Calu3 (cell line): ENCODE measurements at places on chromosomes 3 and 15. TPM values are rescaled to one million over a fixed set of nuclear protein-coding genes. Genes with fewer than 3 reads are reported as not detected.

GRCh38 chr3:4575381-4575780 lies 82.2 kb downstream of the ITPR1 start:
- H3K4me3 ChIP-seq, result no peak overlapping the region
- H3K27ac ChIP-seq, result no peak overlapping the region
- no peaks in the 10 kb centered on the region for H3K27me3 ChIP-seq
- H3K4me1 ChIP-seq, result no peaks in the 10 kb centered on the region
- DNase-seq, result no peak
- no peaks in the 10 kb centered on the region for H3K36me3 ChIP-seq

- H3K27me3 ChIP-seq, result no peaks in the 10 kb centered on the region
- no peak for DNase-seq
- H3K27ac ChIP-seq, result no peak overlapping the region
- H3K4me3 ChIP-seq, result no peak overlapping the region
Observed at GRCh38 chr3:121722411-121722810, 27.1 kb downstream of the GOLGB1 start.

- H3K27me3 ChIP-seq, result peaks cover 85% of the 10 kb centered on the region
- H3K4me3 ChIP-seq, result no peak overlapping the region
- no peak overlapping the region for H3K27ac ChIP-seq
Observed at GRCh38 chr15:77012868-77013267, 17.9 kb downstream of the PSTPIP1 start.

ABHD6 gene
- 4.9 and 5.7 TPM in 2 replicates for total RNA-seq

DNA sequence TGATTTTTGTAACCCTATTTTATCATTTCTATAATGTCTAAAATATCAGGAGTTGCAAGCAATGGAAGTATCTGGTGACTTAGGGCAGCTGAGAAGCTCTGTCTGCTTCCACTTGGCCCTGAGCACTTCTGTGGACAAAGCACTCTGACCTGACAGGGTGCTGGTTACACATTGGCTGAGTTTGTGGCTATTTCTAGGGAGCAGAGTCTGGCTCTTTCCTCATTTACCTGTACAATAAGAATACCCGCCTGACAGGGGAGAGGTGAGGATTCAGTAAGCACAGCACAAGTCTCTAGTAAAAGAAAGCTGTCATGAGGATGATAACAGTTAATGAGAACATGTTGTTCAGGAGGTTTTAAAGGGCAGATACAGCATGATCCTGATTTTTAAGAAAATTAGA lies 33.3 kb upstream of the SPESP1 start:
- DNase-seq, result no peak
- no peak overlapping the region for H3K4me3 ChIP-seq
- H3K27ac ChIP-seq, result no peak overlapping the region
- peaks cover 9% of the 10 kb centered on the region for H3K4me1 ChIP-seq
- peaks cover 32% of the 10 kb centered on the region for H3K27me3 ChIP-seq

KLHDC8B gene
- 5.4 and 7.1 TPM in 2 replicates for total RNA-seq

MGLL gene
- 42.4 and 55.2 TPM in 2 replicates for total RNA-seq

FEZF2 gene
- total RNA-seq, result not detected in 2 replicates

CPOX gene
- total RNA-seq, result 16.8 and 19.9 TPM in 2 replicates

GRCh38 chr3:54891540-54891897 lies 36.3 kb downstream of the LRTM1 start:
- peak; percentile 64 for DNase-seq
- no peaks in the 10 kb centered on the region for H3K4me1 ChIP-seq
- no peak overlapping the region for H3K4me3 ChIP-seq
- no peak overlapping the region for H3K27ac ChIP-seq

DNA sequence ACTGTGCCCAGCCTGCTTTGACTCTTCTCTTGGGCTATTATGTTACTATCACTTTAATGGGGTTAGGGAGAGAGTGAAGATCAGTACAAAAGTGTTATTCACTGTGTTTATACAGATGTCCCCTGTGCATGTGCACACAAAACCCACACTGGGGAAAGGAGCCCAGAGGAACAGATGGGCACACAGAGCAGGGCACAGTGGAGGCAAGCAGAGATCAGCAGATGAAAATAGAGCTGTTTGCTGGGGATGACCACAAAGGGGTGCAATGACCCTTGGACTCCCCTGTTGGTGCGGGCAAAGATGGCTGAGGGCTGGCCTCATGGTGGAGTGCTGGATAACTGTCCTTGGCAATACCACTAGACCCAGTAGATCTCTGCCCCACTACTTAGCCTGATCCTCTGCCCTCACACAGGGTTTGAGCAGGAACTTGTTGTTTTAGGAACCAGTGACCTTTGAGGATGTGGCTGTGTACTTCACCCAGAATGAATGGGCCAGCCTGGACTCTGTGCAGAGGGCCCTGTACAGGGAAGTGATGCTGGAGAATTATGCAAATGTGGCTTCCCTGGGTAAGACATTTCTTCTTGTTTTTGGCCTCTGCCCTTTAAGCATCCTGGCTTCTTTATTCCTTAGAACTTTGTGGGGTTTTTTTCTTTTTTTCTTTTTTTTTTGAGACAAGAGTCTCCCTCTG lies 5.3 kb downstream of the ZNF620 start:
- no peak for DNase-seq
- peaks cover 9% of the 10 kb centered on the region for H3K36me3 ChIP-seq
- H3K4me1 ChIP-seq, result no peaks in the 10 kb centered on the region
- no peaks in the 10 kb centered on the region for H3K27me3 ChIP-seq
- no peak overlapping the region for H3K4me3 ChIP-seq
- H3K27ac ChIP-seq, result no peak overlapping the region

DNA sequence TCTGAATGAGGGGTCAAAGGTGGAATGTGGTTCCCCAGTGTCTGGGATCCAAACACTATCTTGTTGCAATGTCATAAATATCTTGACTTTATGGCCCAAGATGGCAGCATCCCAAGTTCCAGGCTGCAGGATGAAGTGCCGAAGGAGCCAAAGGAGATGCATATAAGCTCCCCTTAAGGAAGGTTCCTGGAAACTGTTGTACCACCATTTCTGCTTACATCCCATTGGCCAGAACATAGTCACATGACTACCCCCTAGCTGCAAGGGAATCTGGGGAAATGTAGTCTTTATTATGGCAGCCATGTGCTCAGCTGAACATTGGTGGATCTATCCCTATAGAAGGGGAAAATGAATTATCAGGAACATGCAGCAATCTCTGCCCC lies 54.3 kb downstream of the BDH1 start:
- no peak for DNase-seq
- H3K27me3 ChIP-seq, result no peaks in the 10 kb centered on the region
- H3K27ac ChIP-seq, result no peak overlapping the region
- no peak overlapping the region for H3K4me3 ChIP-seq

DNA sequence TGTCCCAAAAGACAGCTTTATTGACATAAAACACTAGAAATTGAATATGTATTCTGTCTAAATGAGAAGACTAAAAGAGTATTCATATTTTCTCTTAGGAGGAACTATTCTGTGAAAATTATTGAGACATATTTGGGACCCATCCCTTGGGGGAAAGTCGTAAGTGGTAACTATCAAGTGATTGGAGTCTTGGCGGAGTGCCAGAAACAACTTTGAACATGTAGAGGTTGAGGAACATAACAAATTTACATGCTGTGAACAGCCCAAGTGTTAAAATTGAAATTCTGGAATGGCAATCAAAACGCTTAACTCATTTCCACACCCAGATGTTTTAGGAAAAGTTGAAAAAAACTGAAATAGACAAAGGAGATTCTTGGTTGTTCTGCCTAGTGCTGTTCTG lies 1034.6 kb downstream of the NSUN3 start:
- no peaks in the 10 kb centered on the region for H3K36me3 ChIP-seq
- no peaks in the 10 kb centered on the region for H3K27me3 ChIP-seq
- peak; percentile 2 for DNase-seq
- no peak overlapping the region for H3K4me3 ChIP-seq
- no peaks in the 10 kb centered on the region for H3K4me1 ChIP-seq

- no peak overlapping the region for H3K27ac ChIP-seq
- H3K4me1 ChIP-seq, result peaks cover 15% of the 10 kb centered on the region
- H3K4me3 ChIP-seq, result no peak overlapping the region
- H3K36me3 ChIP-seq, result peaks cover 12% of the 10 kb centered on the region
Observed at GRCh38 chr15:52563501-52564060, 5.2 kb downstream of the ARPP19 start.

GRCh38 chr3:8154617-8155016 lies 347.0 kb upstream of the LMCD1 start:
- H3K4me1 ChIP-seq, result no peaks in the 10 kb centered on the region
- H3K27ac ChIP-seq, result no peak overlapping the region
- no peak for DNase-seq
- H3K36me3 ChIP-seq, result no peaks in the 10 kb centered on the region
- no peak overlapping the region for H3K4me3 ChIP-seq

COLQ gene
- total RNA-seq, result 1.3 and 1.7 TPM in 2 replicates
